ENCODE measurements at places on chromosomes 12 and 14. TPM values are rescaled to one million over a fixed set of nuclear protein-coding genes. Genes with fewer than 3 reads are reported as not detected.
A peak's percentile ranks its signal among the peaks of the same experiment; 100 is the strongest.

DNA sequence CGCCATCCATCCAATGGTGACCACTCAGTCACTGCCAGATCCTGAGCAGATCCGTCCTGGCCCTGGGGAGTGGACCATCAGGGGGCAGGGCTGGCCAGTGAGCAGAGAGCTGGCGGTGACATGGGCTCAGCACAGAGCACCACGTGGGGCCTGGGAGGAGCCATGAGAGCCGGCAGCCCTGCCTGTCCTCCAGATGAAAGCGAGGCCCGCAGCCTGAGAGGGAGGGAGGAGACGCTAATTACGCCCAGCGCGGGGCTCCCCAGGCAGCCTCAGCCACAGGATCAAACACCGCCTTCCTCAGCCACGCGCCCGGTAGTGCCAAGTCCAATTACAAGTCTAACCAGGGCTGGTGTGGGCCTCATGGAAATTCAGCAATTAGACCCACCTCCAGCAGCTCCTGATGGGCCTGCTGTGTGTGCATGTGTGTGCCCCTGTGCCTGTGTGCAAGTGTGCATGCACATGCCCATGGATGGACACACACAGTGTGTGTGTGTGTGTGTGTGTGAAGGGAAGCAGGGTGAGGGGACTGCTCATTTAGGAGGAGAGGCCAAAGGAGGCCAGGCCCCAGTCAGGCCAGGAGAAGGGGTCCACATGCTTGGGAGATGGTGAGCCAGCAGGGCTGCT is 68.0 kb downstream of the KIF26A start:
- DNase-seq, result peak; percentile 12

GRCh38 chr12:58225203-58225877 is 284.0 kb downstream of the ATP23 start:
- no peak for DNase-seq

GRCh38 chr12:19739195-19739776 is 300.0 kb downstream of the AEBP2 start:
- peak; percentile 69 for DNase-seq

DNA sequence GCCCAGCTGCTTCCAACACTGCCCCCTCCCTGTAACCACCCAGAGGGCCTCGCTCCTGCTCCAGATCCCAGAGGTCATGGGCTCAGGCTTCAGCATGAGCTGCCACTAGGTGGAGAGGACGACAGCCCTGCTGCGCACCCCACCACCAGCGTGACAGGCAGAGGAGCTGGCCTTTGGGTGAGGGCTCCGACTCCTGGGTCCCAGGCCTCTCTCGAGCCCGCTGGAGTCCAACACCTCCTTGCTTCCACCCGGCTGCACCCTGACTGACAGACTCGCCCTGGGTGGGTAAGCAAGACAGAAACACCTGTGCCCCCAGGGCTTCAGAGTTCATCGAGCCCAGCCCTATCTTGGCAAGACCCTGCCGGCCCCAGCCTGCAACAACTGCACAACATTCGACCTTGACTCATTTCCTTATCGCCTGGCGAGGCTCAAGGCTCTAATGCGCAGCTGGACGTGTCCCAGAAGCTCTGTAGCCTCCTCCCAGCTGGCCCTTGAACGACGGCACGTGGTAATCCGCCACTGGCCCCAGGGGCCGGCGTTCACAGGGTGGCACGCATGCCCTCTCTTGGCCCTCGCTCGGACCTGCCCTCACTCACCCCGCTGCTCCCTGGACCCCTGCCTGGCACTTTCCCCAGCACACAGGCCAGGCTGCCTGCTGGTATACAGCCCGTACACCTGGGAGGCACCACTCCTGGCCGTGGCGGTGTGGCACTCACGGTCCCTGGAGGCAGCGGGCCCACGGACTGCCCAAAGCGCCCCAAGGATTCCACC is 28.0 kb downstream of the VPS37B start:
- DNase-seq, result peak; percentile 67

- DNase-seq, result no peak
Observed at GRCh38 chr12:90888316-90888715, 66.7 kb downstream of the CCER1 start.

- no peak for DNase-seq
Observed at GRCh38 chr14:55373784-55374705, 37.6 kb downstream of the ATG14 start.

DNA sequence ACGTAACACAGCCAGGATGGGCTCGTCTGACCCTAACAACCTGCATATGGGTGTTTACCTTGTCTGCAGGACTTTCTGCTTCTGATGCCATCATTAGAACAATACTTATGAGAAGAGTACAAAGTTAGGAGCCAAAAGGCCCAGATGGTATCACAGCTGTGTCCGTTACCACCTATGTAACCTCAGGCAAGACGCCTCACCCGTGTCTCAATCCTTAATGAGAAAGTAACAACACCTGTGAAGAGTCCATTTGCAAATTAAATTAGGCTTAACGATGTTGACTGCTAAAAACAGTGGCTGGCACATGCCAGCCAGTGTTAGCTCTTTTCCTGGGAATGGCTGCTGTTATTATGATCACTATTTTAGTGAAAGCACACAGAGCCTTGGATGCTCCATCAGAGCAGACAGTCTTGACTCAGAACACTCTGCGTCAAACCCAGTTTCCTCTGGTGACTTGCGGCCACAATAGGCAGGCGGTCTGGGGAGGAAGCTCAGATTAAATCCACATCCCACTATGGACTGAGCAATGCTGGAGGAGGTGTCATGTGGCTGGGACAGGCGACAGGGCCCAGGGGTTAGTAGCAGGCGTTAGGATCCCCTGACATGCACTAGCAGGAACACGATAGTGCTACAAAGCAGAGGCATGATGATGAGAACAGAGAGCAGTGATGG is 125.3 kb downstream of the SLC15A4 start:
- DNase-seq, result no peak

DNA sequence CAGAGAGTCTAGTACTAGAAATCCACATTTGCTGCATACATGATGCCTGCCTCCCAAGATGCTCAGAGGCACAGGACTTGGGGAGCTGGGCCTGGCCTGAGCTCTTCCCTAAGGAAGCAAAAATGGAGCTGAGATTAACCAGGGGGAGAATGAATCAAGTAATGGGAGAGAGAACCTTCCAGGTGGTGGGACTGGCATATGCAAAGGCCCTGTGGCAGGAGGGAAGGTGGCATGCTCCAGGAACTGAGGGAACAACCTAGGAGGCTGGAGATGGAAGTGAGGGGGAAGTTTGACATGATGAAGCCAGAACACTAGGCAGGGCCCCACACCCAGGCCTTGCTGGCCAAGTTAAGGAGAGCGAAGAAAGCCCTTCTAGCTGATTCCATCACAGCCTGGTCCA is 23.3 kb downstream of the TMEM63C start:
- DNase-seq, result no peak

DNA sequence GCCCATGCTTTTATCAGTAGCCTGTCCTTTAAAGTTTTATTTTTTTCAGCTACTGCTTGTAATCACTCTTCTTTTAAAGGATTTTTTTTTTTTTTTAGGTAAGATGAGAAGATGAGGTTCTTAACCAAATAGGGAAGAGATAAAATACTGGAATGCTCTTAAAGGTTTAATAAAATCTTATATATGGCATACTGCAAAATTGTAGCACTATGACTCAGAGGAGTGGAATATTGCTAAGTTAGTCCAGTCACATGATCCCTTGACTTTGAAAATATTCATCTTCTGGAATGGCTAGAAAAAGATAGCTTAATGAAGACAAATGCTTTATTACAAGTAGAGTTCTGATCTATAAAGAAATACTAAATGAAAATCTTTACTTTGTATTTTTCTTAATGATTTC is 116.6 kb downstream of the NAV3 start:
- no peak for DNase-seq

DNA sequence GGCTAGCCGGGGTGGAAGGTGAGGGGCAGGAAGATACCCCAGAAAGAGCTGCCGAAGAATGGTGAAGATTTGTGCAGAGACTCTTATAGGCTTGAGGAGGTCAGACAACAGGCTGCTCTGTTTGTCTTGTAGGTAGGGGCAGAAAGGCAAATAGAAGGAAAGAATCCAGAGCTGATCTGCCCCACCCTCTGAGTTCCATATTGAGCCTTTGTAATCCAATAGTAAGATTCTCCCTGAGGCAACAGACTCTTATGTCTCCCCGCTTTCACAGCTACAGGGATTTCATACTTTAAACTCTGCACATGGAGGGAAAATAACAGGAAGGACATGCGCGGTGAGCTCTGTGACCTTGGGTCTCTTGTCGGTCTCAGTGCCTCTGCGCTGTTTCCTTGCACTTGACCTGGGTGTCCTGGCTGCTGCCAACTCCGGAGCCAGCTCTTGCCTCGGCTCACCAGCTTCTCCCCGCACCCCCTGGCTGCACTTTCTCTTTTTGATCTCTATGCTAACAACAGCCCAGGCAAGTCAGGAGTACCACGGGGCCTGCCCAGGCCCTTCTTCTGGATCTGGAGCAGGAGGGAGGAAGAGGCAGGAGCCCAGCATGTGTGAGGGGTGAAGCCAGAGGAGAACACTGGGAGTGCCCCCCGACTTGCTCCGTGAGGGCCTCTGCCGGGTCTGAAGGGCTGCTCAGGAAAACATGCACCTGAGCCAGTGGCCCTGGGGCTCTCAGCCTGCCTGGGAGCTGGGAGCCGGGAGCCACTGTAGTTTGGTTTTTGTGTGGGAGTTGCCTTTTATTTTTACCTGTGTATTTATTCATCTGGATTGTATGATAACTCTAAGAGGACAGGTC is 75.8 kb downstream of the PPP1R36 start:
- no peak for DNase-seq

GRCh38 chr14:72603639-72604038 is 290.3 kb downstream of the DPF3 start:
- DNase-seq, result no peak

DNA sequence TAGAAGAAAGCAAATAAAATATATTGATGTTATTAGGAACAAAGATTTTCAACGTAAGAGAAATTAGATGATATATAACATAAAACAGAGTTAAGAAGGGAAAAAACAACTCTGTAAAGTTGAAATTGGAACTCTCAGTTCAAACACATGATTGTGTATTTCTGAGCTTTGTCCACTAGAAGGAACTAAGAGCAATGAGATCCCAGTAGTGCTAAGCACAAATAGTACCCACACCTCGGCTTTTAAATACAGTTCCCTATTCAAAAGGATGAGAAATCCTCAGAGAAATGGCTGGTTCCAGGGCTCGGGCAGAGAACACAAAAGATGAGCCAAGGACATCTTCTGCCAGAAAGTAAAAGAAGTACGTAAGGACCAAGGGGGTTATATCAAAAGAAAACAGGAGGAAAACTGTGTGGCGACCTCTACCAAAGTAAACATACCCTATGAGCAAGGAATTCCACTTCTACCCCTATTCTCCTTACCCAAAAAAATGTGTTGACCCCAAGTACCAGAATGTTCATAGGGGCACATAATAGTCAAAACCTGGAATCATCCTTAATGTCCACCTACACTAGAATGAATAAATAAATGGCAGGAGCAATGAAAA is 96.6 kb downstream of the SPTSSA start:
- no peak for DNase-seq

GRCh38 chr12:57049119-57049446 is 846 bp downstream of the MYO1A start:
- DNase-seq, result no peak

DNA sequence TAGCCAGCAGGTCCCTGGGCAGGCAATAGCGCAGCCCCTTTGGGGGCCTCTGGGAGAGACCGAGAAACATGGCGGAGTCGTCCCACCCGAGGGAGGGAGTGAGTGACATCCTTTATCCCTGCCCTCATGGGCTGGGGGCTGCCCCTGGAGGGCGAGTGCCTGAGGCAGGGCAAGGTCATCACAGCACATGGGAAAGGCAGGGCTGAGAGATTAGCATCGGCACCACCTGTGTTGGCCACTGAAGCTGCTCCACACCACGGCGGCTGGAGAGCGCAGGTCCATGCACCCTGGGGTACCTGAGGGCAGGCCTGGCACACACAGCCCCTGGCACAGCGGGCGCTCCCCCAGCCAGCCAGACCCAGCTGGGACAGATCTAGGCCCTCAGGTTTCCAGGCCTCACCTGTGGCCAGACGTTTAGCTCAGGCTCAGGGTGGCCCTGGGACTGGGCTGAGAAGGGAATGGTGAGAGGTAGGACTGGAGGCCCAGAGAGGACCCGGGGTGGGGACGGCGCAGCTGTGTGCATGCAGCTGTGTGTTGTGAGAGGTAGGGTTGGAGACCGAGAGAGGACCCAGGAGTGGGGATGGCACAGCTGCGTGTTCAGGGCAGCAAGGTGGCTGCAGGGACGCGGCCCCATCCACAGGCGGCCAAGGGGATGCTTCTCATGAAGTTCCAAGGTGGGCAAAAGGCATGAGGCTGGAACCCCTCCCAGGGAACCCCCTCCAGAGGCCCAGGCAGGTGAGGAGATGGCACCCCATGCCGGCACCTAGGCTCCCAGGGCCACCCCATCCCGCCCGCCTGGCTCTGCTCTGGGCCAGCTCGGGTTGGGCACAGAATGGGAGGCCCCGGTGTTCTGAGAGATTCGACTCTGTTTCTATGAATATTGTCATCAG is 74.1 kb downstream of the KIF26A start:
- no peak for DNase-seq

GRCh38 chr14:103140316-103141109 is 17.3 kb downstream of the TNFAIP2 start:
- DNase-seq, result no peak

DNA sequence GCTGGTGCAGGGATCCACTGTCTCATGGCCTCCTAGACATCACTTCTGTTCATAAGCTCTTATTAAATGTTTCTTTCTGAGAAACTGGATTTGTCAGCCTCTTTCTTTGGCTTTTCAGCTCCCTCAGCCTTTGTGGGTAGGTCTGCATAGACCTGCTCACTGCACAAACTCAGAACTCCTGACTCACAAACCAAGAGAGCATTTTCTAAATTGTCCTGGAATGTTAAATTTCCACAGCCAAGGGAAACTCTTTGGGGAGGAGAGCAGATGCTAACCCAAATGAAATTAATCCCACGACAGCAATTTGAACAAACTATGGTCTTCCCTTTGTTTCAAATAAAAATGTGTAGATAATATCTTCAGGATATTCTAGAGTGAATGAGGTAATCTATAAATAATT is 19.5 kb upstream of the CERS5 start:
- no peak for DNase-seq

GRCh38 chr12:93699271-93700145 is 22.3 kb downstream of the CRADD start:
- DNase-seq, result no peak

STON2 gene
- total RNA-seq, result 41.3 TPM

SLC38A4 gene
- total RNA-seq, result 0.69 TPM

APOF gene
- 0.20 TPM for total RNA-seq

SAMD15 gene
- 3.5 TPM for total RNA-seq

AJUBA gene
- 53.3 TPM for total RNA-seq

SDR9C7 gene
- not detected for total RNA-seq

PLD4 gene
- 16.7 TPM for total RNA-seq

PLEKHD1 gene
- total RNA-seq, result 0.06 TPM

CLBA1 gene
- 17.3 TPM for total RNA-seq

KIF5A gene
- 0.81 TPM for total RNA-seq

SYCP3 gene
- total RNA-seq, result 0.32 TPM

TXNDC16 gene
- total RNA-seq, result 7.0 TPM

GPR68 gene
- total RNA-seq, result 1.6 TPM

VWF gene
- total RNA-seq, result 97.3 TPM

CELA1 gene
- not detected for total RNA-seq

AVPR1A gene
- total RNA-seq, result 0.98 TPM
